ENCODE measurements at places on chromosomes 5 and 9.

- DNase-seq: no peak
These were observed 9.3 kb downstream of the CER1 start for GRCh38 chr9:14713187-14713767.

DNA sequence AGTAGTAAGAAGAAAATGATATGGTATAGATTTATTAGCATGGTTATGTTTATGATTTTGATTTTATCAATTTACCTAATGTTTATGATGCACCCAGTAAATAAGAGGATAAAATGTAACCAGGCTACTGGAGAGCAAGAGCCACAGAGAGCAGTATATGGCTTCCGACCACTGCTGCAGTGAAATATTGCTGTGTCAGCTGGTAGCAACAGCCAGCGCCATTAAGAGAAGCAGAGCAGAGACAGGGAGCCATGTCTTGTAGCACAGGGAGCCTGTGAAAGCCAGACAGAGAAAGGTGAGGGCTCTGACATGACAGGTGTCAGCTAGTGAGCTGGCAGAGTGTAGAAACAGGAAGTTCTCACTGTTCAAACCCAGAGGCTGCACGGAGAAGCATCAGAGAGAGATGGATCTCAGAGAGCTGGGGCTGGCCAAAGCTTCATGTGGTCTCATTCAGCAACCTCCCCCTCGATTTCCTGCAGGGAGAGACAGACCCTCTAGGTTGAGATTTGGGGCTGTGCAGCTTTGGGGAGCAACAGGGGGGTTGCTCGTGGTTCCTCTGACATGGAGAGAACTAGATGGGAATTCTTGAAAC is 202.1 kb downstream of the MED10 start:
- DNase-seq: no peak

DNA sequence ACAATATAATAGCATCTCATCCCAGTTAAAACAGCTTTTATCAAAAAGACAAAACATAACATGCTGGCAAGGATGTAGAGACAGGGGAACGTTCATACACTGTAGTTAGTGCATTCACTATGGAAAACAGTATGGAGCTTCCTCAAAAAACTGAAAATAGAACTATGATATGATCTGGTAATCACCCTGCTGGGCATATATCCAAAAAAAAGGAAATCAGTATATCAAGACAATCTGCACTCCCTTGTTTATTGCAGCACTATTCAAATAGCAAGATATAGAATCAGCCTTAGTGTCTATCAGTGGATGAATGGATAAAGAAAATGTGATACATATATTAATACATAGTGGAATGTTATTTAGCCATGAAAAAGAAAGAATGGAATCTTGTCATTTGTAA is 88.5 kb downstream of the PBX3 start:
- no peak for DNase-seq

GRCh38 chr5:36239370-36240293 is 2.1 kb downstream of the NADK2 start:
- DNase-seq: no peak

GRCh38 chr5:157546456-157547100 is 29.0 kb downstream of the ADAM19 start:
- no peak for DNase-seq

DNA sequence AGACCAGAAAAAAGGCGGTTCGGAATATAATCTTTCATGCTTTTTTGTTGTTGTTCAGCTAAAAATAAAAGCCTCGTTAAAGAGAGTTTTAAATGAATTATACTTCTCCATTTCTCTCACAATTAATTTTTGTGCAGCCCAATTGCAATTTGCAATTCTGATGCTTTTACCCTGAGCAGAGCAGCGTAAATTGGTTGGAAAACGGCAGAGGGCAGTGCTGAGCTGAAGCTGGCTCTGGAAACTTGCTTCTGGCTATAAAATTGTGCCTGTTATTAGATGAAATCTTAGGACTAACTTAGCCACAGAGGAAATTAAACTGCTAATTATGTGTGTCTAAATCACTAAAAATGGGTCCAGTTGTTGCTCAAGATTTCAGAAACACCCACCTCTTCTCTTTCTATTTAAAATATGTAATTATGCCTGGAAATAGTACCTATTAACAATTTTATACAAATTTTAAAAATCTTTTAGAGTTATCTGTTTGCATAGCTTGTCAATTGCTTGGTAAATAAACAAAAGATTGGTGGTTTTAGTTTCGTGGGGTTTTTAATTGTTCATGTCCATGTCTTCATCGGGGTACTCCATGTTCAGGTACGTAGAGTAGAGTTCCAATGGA is 441.8 kb upstream of the TLE4 start:
- no peak for DNase-seq

DNA sequence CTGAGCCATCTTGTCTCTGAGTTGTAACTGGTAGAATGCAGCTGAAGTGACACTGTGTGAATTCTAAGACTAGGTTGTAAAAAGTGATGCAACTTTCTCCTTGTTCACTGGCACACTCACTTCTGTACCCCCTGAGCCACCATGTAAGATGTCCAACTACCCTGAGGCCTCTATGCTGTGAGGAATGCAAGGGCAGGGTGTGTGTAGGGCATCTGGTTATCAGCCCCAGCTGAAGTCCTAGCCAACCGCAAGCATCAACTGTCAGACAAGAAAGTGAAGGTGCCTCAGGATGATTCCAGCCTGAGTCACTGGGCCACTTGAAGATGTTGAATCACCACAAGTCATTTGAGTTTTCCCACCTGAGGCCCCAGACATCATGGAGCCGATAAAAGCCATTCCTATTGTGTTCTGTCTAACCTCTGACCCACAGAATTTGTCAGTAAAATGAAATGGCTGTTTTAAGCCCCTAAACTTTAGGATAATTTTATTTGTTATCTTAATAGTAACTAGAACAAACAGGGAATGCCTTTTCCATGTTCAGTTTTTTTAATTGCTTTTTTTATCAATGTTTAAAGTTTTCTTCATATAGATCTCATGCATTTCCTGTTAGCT is 18.7 kb upstream of the RHOBTB3 start:
- DNase-seq: no peak

- DNase-seq: no peak
These were observed 29.2 kb upstream of the SMC5 start for GRCh38 chr9:70229579-70229978.

GRCh38 chr9:7139886-7140285 is 382.1 kb downstream of the KDM4C start:
- DNase-seq: no peak

GRCh38 chr5:75510417-75510835 is 1.0 kb downstream of the CERT1 start:
- DNase-seq: no peak

- DNase-seq: no peak
These were observed 35.7 kb downstream of the DPYSL3 start for GRCh38 chr5:147474140-147474539.

- no peak for DNase-seq
These were observed 164.0 kb downstream of the ARHGAP26 start for GRCh38 chr5:142934051-142934762.

DNA sequence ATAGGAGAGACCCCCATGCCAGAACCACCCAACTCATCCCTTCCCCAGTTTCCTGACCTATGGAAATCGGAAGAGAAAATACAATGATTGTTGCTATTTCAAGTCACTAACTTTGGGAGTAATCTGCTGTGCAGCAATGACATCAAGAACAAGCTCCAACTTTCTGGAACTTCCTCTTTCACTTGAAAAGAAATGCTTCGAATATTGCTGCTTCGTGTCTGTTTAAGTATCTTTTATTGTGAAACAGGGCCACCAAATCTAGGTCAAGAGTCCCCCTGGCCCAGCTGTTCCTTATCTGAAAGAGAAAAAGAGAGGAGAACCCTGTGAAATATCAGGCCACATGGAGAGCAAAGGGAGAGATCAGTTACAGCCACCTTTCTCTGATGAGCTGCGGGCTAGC is 59.4 kb upstream of the DNAH5 start:
- DNase-seq: no peak
